ENCODE measurements at places on chromosomes 4 and X.

- DNase-seq: no peak
Observed at GRCh38 chr4:7638984-7639789, 204.5 kb upstream of the PSAPL1 start.

- DNase-seq: no peak
Observed at GRCh38 chr4:137502339-137503129, 29.8 kb downstream of the PCDH18 start.

DNA sequence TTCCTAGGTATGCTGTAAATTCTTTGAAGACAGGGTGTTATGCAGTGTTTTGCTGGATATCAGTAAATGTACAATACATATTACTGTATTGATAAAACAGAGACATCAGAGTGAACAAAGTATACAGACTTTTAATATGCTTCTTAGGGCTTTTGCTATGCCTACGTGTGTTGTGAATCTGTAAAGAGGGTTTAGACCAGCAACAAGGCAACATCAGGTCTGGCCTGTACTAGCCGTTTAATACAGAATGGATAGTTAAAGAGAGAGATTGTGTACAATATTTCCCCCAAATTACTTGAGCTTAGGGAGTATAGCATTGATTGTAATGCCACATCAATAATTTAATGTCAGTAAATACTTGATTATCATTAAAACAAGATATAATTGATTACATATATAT lies 75.2 kb downstream of the PAQR3 start:
- DNase-seq: no peak

GRCh38 chr4:186221624-186222023 lies 5.7 kb upstream of the KLKB1 start:
- no peak for DNase-seq

GRCh38 chr4:23957465-23957864 lies 67.6 kb upstream of the PPARGC1A start:
- DNase-seq: no peak

GRCh38 chr4:90958256-90958895 lies 831.2 kb downstream of the CCSER1 start:
- DNase-seq: no peak
